ENCODE measurements at places on chromosomes 16 and 17. TPM values are rescaled to one million over a fixed set of nuclear protein-coding genes. Genes with fewer than 3 reads are reported as not detected.

The ZNF19 gene
- total RNA-seq = 2.1 TPM

The BIRC5 gene
- total RNA-seq = 36.3 TPM

The FBXW10B gene
- total RNA-seq = 0.32 TPM

The C16orf89 gene
- not detected for total RNA-seq

The YBX2 gene
- total RNA-seq = not detected

The SOX15 gene
- total RNA-seq = 0.06 TPM

The SMIM36 gene
- not detected for total RNA-seq

The TPSD1 gene
- not detected for total RNA-seq

Data from bladder microvascular endothelial cell (primary cell).